ENCODE measurements at places on chromosomes 1 and 21. TPM values are rescaled to one million over a fixed set of nuclear protein-coding genes. Genes with fewer than 3 reads are reported as not detected.

TSPEAR gene
- total RNA-seq: not detected

SPOCD1 gene
- total RNA-seq: 29.4 TPM

KCNN3 gene
- 0.34 TPM for total RNA-seq

KCTD3 gene
- 16.6 TPM for total RNA-seq

MFSD2A gene
- 5.9 TPM for total RNA-seq
